ENCODE measurements at places on chromosomes 3 and 15. TPM values are rescaled to one million over a fixed set of nuclear protein-coding genes. Genes with fewer than 3 reads are reported as not detected.

DNA sequence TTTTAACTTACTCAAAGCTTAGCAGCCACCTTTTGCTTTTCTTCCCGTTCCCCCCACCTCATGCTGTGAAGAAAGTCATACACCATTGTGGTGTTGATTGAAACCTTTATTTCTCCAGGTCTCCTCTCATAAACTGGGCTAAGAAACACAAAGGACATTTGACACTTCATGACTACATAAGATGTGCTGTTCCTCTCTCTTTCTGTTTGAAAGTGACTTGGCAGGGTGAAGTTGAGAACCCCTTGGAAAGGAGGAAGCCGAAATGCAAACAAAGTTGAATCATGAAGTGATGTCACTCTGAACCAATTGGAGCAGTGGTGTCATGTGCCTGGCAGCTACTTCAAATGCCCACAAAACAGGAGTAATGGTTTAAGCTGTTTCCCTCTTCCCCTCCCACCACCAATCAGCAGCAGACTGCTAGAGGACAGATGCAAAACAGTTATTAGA lies 174.7 kb downstream of the IGF1R start:
- peak; percentile 42 for DNase-seq
- peaks cover 28% of the 10 kb centered on the region for H3K4me1 ChIP-seq
- no peak overlapping the region for H3K4me3 ChIP-seq
- H3K36me3 ChIP-seq: no peaks in the 10 kb centered on the region
- H3K27ac ChIP-seq: peak overlapping the region; percentile 10

GRCh38 chr3:79253704-79254103 lies 514.1 kb downstream of the ROBO1 start:
- H3K4me3 ChIP-seq: no peak overlapping the region
- no peaks in the 10 kb centered on the region for H3K36me3 ChIP-seq
- no peak overlapping the region for H3K27ac ChIP-seq
- H3K4me1 ChIP-seq: no peaks in the 10 kb centered on the region
- no peaks in the 10 kb centered on the region for H3K27me3 ChIP-seq

DNA sequence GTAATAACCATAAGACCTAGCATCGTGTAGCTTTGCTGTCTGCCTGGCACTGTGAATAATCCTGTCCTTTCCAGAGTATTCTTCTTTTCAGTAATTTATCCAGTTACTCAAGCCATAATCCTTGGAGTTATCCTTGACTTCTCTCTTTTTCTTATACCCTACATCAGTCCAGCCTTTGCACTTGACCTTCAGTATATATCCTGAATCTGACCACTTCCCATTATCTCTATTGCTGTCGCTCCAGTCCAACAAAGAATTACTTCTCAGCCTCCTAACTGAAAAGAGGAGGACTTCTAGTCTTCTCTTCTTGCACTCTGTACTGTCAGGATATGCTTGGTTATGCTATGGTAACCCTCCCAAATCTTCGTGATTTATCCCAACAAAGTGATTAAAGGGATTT lies 393.8 kb downstream of the SHQ1 start:
- peaks cover 5% of the 10 kb centered on the region for H3K27me3 ChIP-seq
- no peaks in the 10 kb centered on the region for H3K36me3 ChIP-seq
- no peak overlapping the region for H3K27ac ChIP-seq
- H3K4me1 ChIP-seq: no peaks in the 10 kb centered on the region
- H3K4me3 ChIP-seq: no peak overlapping the region
- no peak for DNase-seq

- DNase-seq: no peak
- no peaks in the 10 kb centered on the region for H3K27me3 ChIP-seq
- no peak overlapping the region for H3K27ac ChIP-seq
- H3K36me3 ChIP-seq: no peaks in the 10 kb centered on the region
Observed at GRCh38 chr3:8152821-8153418, 348.7 kb upstream of the LMCD1 start.

- no peak overlapping the region for H3K4me3 ChIP-seq
- no peak for DNase-seq
- no peak overlapping the region for H3K27ac ChIP-seq
- H3K27me3 ChIP-seq: no peaks in the 10 kb centered on the region
- H3K36me3 ChIP-seq: no peaks in the 10 kb centered on the region
- H3K4me1 ChIP-seq: peaks cover 16% of the 10 kb centered on the region
Observed at GRCh38 chr3:10283638-10284037, 9.1 kb downstream of the GHRL start.

DNA sequence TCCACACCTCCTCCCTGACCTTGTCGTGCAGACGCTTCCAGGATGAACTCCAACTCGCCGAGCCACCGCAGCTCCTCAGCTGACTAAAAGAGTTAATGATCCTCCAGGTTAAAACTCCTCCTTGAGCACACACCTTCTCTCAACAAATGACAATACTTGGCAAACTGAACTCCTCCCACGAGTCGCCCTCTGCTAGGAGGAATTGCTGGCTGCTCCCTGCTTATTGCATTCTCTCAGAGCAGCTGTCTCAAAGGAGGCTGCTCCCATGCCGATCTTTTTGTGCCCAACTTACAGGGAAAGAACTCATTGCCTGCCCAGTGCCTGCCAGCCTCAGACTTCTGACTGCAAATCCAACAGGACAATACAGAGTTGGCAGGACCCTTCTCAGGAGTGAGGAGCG lies at the start of gene ATP13A4:
TSS of gene ATP13A4 (minus strand) at position 85 of the 400 bp plus-strand sequence. CDS start 96 bp downstream, outside the sequence.
- H3K4me3 ChIP-seq: no peak within 1 kb of the TSS
- H3K4me1 ChIP-seq: peaks cover 14% of the 10 kb centered on the region
- DNase-seq: peak; percentile 29
- no peak within 1 kb of the TSS for H3K27ac ChIP-seq
- H3K36me3 ChIP-seq: no peaks in the 10 kb centered on the region

CALML4 gene
- 9.0 TPM for total RNA-seq

GRCh38 chr3:31550452-31551251 lies 17.9 kb downstream of the STT3B start:
- no peaks in the 10 kb centered on the region for H3K36me3 ChIP-seq
- H3K4me3 ChIP-seq: no peak overlapping the region

GRCh38 chr3:58119186-58119585 lies 91.6 kb downstream of the DNASE1L3 start:
- no peak overlapping the region for H3K4me3 ChIP-seq
- no peak for DNase-seq
- H3K27ac ChIP-seq: no peak overlapping the region
- no peaks in the 10 kb centered on the region for H3K27me3 ChIP-seq

GRK7 gene
- not detected for total RNA-seq

DPPA2 gene
- total RNA-seq: 1.2 TPM

NPAP1 gene
- total RNA-seq: 0.06 TPM

CADPS gene
- 11.7 TPM for total RNA-seq

DNA sequence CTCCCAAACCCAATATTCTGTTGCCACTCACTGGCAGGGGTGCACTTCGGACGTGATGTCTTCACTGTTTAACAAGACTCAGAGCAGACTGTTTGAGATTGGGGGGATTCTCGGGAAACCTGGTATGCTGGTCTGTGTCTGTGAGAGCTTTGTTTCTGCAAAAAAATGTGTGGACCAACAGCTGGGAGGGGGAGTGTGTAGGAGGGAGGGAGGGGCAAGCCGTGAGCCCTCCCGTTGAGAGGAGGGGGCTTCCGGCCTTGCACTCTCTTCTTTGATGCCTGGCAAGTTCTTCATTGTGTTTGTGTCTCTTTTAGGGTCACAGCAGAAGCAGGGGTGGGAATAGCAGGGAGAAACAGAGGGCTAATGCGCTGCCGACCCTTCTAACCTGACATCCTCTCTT lies 74.9 kb upstream of the NDN start:
- H3K27ac ChIP-seq: no peak overlapping the region
- H3K36me3 ChIP-seq: no peaks in the 10 kb centered on the region
- H3K4me3 ChIP-seq: no peak overlapping the region
- DNase-seq: peak; percentile 29
- peaks cover 22% of the 10 kb centered on the region for H3K4me1 ChIP-seq
- H3K27me3 ChIP-seq: no peaks in the 10 kb centered on the region

- H3K27ac ChIP-seq: no peak overlapping the region
- no peaks in the 10 kb centered on the region for H3K27me3 ChIP-seq
- H3K36me3 ChIP-seq: no peaks in the 10 kb centered on the region
- H3K4me1 ChIP-seq: peaks cover 7% of the 10 kb centered on the region
Observed at GRCh38 chr15:74159773-74160172, 13.7 kb upstream of the ISLR start.
